HFFc6 (cell line): ENCODE measurements at places on chromosomes 1 and 21.

DNA sequence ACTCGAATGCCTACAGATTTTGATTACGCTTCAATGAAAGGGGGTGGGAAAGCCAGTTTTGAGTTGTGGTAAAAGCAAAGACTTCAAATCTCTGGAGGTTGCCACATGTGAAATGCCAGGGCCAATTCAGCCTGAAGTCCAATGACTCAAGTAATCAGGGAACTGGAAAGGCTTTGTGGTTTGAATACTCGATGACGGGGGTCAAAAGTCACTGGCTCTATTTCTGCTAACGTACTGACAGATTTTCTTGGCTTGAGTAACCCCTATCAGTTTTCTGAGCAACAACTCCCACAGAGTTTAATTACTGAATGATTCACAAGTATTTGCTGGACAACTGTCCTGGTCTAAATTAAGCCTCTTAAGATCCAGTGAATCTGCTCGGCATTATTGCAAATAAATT lies 152.2 kb downstream of the SIPA1L2 start:
- DNase-seq: peak; percentile 36

- DNase-seq: peak; percentile 50
Observed at GRCh38 chr1:96538111-96538641, 183.4 kb upstream of the PTBP2 start.

GRCh38 chr1:17084787-17085186 lies 31.0 kb upstream of the SDHB start:
- no peak for DNase-seq

DNA sequence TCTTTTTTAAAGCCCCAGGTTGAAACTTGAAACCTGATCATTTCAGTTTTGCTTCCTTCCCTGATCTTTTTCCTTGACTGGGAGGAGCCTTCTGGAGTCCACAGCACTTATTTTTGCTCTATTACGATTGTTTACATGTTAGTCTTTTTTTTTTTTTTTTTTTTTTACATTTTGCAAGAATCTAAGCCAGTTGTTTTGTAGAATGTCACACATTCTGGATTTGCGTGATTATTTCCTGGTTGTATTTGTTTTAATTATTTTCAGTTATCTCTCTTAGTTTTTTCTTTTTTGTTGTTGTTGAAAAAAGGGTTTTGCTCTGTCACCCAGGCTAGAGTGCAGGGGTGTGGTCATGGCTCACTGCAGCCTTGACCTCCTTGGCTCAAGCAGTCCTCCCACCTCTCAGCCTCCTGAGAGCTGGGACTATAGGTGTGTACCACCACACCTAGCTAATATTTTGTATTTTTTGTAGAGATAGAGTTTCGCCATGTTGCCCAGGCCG lies 32.8 kb downstream of the OSBPL9 start:
- no peak for DNase-seq

DNA sequence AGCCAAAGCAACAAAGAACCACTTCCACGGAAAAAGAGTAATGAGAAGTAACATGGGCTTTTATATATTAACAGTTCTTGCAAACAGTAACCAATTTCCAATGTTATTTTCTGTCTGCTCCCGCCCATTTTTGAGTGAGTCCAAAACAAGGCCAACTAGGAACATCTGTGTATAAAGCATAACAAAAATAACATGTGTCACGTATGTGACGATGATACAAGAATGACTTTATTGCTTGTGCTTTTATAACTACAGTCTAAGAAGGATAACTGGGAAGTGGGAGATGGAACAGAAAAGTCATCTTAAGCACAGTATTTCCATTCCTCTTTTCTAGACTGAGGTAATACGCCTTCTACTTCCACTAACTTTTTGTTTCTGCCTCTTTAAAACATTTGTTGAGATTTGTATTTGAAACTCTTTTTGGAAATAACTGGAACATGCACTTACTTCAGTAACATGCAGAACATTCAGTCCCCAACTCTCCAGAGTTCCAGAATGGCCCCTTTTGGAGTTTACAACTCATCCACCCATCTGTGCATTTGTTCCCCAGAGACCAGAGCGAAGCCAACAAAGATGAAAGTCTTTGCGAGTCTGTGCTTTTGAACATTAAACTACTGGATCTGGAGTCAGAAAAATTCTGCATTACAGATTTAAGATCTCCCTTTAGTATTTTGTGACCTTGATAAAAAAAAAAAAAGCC lies 143.0 kb upstream of the ZRANB2 start:
- DNase-seq: no peak

GRCh38 chr21:34802180-34802899 lies 133.5 kb downstream of the CLIC6 start:
- no peak for DNase-seq
